ENCODE measurements at places on chromosomes 2 and 18. TPM values are rescaled to one million over a fixed set of nuclear protein-coding genes. Genes with fewer than 3 reads are reported as not detected.

The TM4SF20 gene
- not detected for total RNA-seq

The FLACC1 gene
- total RNA-seq, result 1.0 TPM

The REG3G gene
- not detected for total RNA-seq

The CFAP210 gene
- not detected for total RNA-seq

The RBM43 gene
- total RNA-seq, result 6.3 TPM

The PJVK gene
- 1.6 TPM for total RNA-seq

The EFR3B gene
- total RNA-seq, result 4.7 TPM

The NT5C1B gene
- total RNA-seq, result not detected

The MYO5B gene
- 0.52 TPM for total RNA-seq

The CHRND gene
- total RNA-seq, result 32.9 TPM

The ADNP2 gene
- total RNA-seq, result 8.4 TPM

The CRYGC gene
- total RNA-seq, result not detected

The VWC2L gene
- total RNA-seq, result 0.52 TPM

The DNAJC5G gene
- under 0.01 TPM for total RNA-seq

The CD226 gene
- total RNA-seq, result 1.0 TPM

The MROH2A gene
- not detected for total RNA-seq

The SFT2D3 gene
- total RNA-seq, result 7.8 TPM

The HAAO gene
- total RNA-seq, result 4.2 TPM

The GPD2 gene
- 17.2 TPM for total RNA-seq

The CXCR1 gene
- 0.52 TPM for total RNA-seq

The FNDC4 gene
- total RNA-seq, result 5.2 TPM

The UGT1A5 gene
- not detected for total RNA-seq

The MSH2 gene
- 24.0 TPM for total RNA-seq

The EMX1 gene
- total RNA-seq, result not detected

The TMEM214 gene
- total RNA-seq, result 23.5 TPM

The ARL6IP6 gene
- 26.1 TPM for total RNA-seq

The SP100 gene
- total RNA-seq, result 24.0 TPM
